ENCODE measurements at places on chromosomes 5 and 9.

- DNase-seq = no peak
These were observed 135.9 kb upstream of the CCDC152 start for GRCh38 chr5:42620579-42621216.

GRCh38 chr9:114504341-114505186 is 709 bp downstream of the WHRN start:
- DNase-seq = no peak

GRCh38 chr9:134775081-134775951 is 105.3 kb upstream of the FCN2 start:
- peak; percentile 74 for DNase-seq

- DNase-seq = no peak
These were observed 101.4 kb upstream of the IRX4 start for GRCh38 chr5:1983919-1984695.

- DNase-seq = peak; percentile 30
These were observed 8.1 kb downstream of the FCN2 start for GRCh38 chr9:134888603-134889190.

- DNase-seq = no peak
These were observed at the start of gene CCDC192 for GRCh38 chr5:127702926-127703561. Gene CCDC192 (plus strand): TSS chr5:127703391. CDS start chr5:127703446, 55 bp downstream.

DNA sequence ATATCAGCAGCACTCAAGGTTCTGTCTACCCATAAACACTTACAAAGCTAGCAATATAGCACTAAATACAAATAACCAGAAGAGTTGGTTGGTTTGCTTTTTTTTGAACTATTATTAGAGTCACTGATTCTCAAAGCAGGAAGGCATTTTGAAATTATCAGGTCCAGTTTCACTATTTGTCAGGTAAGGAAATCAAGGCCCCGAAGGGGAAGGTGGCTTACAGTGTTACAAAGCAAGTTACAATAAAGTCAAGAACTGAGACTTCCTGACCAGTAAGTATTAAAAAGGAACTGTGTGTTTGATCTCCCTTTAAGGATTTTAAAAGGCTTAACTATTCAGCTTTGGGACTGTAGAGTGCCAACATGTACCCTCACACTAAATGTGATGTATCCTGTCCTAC is 10.8 kb downstream of the C5orf15 start:
- DNase-seq = no peak

DNA sequence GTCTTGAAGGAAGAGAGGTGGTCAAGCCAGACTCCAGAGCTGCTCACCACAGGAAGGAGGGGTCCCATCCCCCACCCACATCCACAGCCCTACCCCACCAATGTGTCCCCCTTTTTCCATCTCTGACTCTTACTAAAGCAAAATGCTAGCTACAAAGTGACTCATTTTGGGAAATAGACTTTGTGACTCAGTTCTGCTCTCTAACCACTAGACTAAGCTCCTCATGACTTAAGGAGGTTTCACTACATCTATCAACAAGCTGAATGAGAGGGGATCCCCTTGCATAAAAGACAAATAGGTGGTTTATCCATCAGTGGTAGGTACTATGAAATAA is 35.1 kb upstream of the ADRB2 start:
- no peak for DNase-seq

GRCh38 chr9:18138656-18139055 is 335.3 kb upstream of the ADAMTSL1 start:
- no peak for DNase-seq

DNA sequence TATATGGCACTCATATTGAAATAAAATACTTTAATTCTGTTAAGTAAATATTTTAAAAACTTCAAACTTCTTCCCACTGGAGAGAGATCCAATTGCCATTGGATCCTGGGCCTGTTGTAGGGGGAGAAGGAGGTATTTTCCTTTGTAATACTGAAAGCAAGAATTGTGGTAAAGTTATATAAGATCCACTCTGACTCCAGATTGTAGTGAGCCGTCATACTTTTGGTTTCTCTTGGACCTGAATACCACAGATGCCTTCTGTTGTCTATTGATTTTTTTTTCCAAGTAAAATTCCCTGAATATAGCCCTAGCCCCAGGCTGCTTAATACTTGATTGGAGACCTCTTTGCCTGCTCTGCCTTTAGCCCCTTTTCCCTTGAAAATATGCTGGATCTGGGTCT is 86.9 kb downstream of the ATG10 start:
- no peak for DNase-seq

- DNase-seq = no peak
These were observed 81.1 kb upstream of the RORB start for GRCh38 chr9:74415995-74416394.

DNA sequence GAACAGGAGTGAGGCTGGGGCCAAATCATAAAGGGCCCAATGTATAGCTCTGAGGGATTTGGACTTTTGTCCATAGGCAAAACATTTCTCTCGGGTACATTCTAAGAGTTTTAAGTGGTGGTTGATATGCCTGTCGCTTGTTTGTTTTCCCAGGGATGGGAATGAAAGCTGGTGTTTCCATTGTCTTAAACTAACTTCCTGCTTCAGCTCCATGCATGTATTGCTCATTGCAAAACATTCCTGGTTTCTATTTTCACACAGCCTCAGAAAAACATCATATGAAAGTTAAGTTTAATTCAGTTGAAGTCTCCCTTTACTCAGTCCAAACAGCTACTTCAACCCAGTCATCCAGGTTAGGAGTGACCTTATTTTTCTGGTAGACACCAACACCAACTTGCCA is 235.0 kb downstream of the ACTL7B start:
- DNase-seq = no peak

GRCh38 chr5:16924206-16924605 is 11.9 kb downstream of the MYO10 start:
- no peak for DNase-seq

DNA sequence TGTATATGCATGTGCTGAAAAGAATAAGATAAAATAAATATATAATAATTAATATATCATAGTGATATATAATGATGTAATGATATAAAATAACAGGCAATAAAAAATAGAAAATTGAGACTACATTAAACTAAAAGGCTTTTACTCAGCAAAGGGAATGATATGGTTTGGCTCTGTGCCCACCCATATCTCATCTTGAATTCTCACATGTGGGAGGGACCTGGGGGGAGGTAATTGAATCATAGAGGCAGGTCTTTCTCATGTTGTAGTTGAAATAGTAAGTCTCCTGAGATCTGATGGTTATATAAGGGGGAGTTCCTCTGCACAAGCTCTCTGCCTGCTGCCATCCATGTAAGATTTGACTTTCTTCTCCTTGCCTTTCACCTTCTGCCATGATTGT is 1550.9 kb upstream of the CDH6 start:
- DNase-seq = no peak

DNA sequence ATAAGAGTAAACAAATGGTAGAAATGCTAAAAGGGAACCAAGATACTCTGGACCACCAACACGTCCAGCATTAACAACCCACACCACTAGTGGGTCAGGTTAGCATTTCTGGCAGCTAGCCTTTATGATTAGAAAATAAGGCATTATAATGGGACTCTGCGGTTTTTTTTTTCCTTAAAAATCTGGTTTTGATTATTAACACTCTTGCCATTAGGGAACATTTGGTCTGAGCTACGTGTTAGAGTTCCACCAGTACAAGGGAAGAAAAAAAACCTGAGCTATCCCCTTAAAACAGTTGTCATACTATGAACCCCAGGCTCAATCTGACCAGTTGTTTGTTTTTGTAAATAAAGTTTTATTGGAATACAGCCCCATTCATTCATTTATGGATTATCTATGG is 110.4 kb downstream of the NTRK2 start:
- DNase-seq = no peak

- peak; percentile 60 for DNase-seq
These were observed 226.3 kb downstream of the SMARCA2 start for GRCh38 chr9:2241461-2241835.

- DNase-seq = no peak
These were observed 126.5 kb downstream of the NUDT12 start for GRCh38 chr5:103436112-103436511.

- no peak for DNase-seq
These were observed 2.7 kb downstream of the PRDM12 start for GRCh38 chr9:130667120-130667435.

GRCh38 chr5:131654309-131654708 is 19.3 kb upstream of the RAPGEF6 start:
- no peak for DNase-seq

DNA sequence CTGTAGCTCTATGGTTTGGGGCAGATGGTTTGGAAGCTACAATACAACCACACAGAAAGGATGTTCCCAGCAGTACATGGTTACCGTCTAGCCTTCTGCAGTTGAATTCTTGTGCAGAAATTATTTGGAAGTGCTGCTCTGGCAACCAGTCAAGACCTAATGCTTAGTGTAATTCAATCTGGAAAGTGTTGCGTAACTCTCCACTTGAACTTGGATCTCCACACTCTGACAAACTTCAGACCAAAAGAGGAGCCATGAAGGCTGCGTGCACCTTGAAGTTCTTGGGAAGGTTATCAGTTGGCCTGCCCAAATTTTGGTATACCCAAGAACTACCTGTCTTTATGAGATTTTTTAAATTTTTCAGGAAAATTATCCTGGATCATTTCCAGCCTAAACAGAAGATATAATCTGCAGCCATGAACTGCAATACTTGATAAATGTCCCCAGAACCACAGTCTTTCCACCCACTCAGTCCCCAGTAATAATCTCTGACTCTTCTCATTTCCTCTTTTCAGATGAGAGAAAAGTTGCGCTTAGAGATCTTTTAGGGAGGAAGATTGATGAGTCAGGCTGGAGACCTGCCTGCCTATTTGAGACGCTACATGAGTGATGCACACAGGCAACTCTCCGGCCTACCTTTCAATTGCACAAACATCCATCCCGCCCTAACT is 159.9 kb downstream of the FANCC start:
- peak; percentile 56 for DNase-seq

DNA sequence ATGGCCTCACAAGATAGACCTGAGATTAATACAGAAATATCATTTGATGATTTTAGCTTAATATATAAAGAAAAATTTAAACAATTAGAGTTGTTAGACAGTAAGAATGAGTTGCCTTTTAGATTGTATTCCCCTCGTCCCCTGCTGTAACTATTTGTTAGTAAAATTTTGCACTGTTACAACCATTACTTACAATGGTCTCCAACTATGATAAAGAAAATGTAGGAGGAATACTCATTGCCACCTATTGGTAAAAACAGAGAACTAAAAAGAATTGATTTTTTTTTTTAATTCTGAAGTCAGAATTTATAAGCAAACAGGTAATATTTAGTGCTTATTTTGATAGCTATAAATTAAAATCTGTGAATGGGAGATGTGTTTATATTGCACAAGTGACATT is 937.6 kb downstream of the TLE4 start:
- DNase-seq = no peak

DNA sequence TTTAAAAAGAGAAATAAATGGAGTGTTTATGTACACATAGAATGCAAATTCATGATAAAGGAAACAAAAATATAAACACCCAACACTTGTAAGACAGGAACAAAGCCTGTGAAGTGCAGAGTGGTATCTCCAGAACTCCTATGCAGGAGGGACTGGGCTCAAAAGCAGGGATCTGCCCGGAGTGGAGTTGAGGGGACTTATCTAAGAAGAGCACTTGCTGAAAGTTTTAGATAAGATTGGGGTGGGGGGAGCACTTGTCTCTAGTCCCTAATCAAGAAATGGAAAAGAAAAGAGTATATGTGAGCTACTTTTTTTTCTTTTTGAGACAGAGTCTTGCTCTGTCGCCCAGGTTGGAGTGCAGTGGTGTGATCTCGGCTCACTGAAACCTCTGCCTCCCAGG is 840.4 kb downstream of the MAT2B start:
- no peak for DNase-seq

- DNase-seq = peak; percentile 97
These were observed 36.7 kb upstream of the TIFAB start for GRCh38 chr5:135488727-135489465.

- DNase-seq = no peak
These were observed 354.4 kb upstream of the WWC1 start for GRCh38 chr5:167936944-167937634.

DNA sequence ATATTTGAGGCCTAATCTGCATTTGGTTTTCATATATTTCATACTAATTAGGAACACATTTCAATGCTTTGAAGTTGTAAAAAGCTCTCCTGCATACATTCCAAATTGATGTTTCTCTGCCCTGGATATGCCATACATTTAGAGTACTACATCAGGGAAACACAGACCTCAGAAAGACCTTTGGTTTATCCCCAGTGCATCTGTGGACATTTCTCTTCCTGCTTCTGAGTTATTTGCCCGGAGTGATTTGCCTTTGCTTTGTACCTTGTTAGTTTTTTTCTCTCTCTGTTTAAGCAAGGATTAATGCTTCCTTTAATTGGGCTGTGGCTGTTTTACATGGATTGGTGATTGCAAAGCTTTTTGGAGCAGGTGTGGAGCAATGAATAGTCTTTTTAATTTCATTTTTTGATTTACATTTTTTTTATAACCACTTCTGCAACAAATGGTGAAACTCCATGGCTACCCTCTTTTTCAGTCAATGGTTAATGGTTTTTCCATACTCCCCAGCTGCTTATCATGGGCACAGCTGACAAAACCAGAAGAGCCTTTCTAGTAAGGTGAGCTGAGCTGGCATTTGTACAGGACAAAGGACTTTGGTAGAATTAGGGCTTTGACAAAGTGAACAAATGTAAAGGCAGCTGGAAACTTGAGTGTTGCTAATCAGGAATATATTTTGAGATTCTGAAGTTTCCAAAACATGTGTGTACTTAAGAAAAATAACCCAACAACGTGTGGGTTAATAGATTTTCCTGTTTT is 54.2 kb downstream of the ZSWIM6 start:
- DNase-seq = no peak

DNA sequence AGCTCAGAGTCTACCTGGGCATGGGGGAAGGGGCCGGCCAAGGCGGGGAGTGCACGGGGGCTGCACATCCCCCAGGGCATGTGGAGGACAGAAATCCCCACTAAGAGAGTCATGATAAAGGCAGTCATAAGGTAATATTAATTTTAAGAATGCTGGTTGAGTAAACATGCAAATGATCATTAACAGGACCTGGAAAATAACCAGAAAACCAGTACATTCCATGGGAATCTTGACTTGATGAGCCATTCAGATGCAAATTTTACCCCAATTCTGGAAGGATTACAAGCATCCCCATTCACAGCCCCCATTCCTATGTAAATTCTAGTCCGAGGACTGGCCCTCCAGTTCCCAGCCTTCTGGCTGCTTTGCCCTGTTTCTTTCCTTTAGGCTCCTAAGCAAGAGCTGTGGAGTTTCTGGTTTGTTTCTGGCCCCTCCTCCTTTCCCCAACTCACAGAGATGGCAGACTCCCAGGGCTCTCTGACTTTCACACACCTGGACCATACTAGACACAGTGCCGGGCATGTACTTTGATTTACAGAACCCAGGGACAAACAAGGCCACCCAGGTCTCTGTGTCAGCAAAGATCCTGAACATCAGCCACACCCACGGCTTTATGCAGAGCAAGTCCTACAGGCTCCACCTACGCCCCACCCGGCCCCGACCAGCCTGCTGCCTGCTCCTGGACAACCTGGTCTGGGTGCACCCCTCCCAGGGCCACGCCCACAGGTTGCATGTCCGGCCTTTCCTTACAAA is 62.7 kb downstream of the SEMA4D start:
- DNase-seq = no peak

Data from NCI-H524 (cell line).